Mammary epithelial cell (primary cell): ENCODE measurements at places on chromosomes 3 and 15.
A peak's percentile ranks its signal among the peaks of the same experiment; 100 is the strongest.

DNA sequence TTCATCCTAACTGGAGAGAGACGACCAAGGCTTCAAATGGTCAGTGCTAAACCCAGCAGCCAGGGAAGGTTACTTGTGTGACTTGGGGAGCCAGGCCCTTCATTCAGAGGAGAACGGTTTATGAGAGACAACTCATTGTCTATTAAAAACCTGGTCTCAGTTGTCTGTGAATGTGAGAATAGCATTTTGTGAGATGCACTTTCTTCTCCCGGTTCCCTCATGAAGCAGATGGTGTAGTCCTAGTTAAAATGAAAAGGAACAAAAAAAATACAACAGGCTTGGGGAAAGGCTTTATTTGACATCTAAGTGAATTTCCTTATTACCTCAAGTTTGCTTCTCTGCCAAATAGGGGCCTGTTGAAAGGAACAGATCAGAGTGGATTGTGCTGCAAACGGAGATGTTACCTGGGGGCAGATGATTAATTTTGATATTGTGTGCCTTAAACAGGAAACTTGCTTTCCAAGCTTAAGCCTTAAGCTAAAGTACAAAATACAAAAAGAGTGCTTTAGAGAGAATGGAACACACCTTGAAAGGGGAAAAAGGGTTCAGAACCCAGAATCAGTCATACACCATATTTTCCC, 202.7 kb upstream of the BHLHE40 start:
- DNase-seq = no peak

DNA sequence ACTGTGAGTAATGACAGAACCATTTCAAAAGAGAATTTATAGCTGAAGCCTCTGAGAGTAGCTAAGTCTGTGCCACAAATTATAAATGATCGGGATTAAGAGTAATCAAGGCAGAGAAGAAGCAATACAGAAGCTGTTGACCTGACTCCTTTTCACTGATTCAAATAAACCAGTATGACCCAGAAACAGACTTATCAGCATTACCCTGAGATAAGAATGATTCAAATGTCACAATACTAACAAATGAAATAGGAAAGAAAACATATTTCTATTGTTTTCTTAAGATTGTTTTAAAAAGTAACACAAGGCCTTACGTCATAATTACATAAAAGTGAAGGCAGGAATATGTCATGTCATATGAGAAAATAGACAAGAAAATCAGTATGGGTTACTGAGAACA, 1534.6 kb downstream of the SI start:
- no peak for DNase-seq

GRCh38 chr3:39013289-39013688, 38.5 kb downstream of the SCN11A start:
- DNase-seq = peak; percentile 55

- DNase-seq = no peak
These were observed 26.5 kb downstream of the SPG11 start for GRCh38 chr15:44636976-44637375.

DNA sequence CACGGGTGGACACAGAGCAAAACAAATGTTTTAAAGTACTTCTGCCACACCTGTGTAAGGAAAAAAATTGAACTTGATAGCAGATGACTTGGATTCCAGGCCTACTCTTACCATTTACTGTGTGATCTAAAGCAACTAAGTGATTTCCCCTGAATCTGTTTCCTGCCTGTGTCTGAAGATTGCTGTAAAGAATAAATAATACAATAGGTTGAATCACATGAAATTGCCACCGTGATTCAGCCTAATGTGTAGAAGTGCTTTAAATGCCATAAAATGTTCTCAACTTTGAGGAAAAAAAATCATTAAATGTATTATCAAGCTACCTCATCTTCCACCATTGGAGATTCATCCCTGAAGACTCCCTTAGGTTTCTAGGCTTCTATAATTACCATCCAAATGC, 27.6 kb upstream of the NUDT16 start:
- DNase-seq = no peak

DNA sequence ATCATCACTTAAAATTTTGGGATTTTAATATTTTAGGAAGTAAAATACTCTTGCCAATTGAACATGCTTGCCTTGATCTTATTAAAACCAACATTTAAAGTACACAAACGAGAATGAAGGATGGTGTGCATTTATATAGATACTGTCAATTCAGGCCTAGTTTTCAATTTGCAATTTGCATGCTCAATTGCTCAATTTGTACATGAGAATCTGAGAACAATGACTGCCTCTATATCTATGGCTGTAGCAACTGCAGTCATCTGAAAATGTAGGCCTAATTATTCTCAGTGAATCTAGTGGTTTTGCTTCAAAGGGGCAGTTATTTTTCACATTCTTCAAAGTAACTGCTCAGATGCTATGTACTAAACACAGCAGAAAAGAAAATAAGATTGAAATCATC, 18.8 kb downstream of the ZBBX start:
- DNase-seq = no peak

GRCh38 chr3:158091531-158091930, 14.7 kb downstream of the SHOX2 start:
- peak; percentile 35 for DNase-seq

DNA sequence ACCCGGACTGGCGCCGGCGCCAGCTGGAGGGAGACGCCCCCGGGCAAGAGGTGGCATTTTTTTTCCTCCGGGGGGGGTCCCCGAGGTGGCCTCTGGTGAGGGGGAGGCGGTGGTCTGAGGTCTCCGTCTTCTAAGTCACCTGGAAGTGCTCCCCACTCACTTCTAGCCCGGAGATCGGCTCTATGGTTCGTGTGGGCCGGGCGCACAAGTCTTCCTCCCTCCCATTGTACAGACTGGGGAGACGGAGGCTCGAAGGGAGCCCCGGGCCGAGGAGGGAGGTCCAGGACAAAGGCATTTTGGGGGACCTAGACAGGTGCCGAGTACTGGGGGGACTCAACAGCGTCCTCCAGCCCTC, 4.4 kb downstream of the GATA2 start:
- DNase-seq = no peak

DNA sequence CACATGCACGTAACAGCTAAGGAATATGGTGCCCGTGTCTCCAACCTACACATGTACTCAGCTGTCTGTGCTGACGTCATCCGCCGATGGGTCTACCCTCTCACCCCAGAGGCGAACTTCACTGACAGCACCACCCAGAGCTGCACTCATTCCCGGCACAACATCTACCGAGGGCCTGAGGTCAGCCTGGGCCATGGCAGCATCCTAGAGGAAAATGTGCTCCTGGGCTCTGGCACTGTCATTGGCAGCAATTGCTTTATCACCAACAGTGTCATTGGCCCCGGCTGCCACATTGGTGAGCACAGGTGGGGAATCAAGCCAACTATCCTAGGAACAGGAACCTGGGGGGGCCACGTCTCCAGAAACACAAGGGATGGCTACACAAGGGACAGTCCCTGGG, 5.3 kb downstream of the EIF2B5 start:
- DNase-seq = no peak

GRCh38 chr3:141044695-141045641, 6.2 kb upstream of the SPSB4 start:
- DNase-seq = no peak

GRCh38 chr3:49296781-49297411, 19.9 kb upstream of the C3orf62 start:
- peak; percentile 82 for DNase-seq

DNA sequence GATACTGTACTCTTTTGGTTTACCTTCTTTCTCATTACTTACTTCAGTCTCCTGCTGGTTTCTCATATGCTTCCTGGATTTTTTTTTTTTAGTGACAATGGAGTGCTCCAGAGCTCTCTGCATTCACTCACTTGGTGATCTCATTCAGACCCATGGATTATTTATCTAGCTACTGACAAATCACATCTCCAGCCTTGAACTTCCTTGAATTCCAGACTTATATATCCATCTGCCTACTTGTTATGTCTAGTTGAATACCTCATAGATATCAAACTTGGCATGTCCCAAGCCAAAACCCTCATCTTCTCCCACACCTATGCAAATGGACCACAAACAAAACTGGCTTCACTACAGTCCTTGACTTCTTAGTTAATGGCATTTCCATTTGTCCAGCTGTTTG, 234.7 kb upstream of the ZPLD1 start:
- peak; percentile 62 for DNase-seq

DNA sequence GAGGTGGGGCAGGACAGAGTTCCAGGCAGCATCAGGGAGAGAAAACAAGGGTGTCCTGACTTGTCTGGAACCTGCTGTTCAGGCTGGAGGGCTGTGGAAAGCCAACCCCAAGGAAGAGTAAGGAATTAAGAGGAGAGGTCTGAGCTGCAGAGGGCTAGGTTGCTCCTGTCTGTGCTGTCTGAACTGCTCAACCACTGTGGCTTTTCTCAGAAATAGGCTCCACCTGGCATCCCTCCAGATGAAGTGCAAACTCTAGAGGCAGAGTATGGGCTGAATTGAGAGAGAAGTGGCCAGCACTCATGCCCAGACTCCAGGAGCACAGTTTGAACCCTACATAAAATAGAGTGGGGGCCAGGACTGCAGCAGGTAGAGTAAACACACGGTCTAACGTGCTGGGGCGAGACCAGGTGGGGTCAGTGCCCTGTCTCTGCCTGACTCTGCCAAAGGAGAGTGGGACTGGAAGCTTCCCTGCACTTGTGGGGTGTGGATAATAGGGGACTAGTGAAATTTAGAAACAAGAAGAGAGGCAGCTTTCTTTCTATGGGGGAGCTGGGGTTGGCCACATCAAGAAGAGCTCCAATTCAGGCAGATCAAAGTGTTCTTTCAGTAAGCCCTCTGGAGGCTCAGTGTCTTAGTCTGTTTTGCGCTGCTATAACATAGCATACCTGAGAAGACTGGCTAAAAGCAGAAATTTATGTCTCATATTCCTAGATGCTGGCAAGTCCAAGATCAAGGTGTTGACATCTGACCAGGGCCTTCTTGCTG, 28.0 kb upstream of the MNS1 start:
- DNase-seq = no peak

DNA sequence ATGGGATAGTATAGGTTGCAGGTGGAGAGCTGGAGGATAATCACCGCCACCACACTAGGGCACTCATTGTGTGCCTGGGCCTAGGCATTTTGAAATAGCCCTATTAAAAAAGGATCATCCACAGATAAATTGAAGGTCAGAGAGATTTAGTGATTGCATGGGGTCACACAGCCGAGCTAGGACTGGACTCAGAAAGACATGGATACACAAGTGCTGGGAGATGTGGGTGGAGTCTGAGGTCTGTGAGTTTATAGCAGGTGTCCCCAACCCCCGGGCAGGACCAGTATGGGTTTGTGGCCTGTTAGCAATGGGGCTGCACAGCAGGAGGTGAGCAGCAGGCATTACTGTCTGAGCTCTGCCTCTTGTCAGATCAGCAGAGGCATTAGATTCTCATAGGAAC, 5.3 kb upstream of the ANKDD1A start:
- DNase-seq = no peak

GRCh38 chr15:27293607-27294006, 322.6 kb downstream of the GABRG3 start:
- no peak for DNase-seq

- peak; percentile 13 for DNase-seq
These were observed 3.9 kb downstream of the DNAH1 start for GRCh38 chr3:52319921-52320595.

- no peak for DNase-seq
These were observed 21.1 kb downstream of the ANXA2 start for GRCh38 chr15:60376677-60377095.

GRCh38 chr3:158788446-158788845, 13.4 kb upstream of the MFSD1 start:
- DNase-seq = no peak

DNA sequence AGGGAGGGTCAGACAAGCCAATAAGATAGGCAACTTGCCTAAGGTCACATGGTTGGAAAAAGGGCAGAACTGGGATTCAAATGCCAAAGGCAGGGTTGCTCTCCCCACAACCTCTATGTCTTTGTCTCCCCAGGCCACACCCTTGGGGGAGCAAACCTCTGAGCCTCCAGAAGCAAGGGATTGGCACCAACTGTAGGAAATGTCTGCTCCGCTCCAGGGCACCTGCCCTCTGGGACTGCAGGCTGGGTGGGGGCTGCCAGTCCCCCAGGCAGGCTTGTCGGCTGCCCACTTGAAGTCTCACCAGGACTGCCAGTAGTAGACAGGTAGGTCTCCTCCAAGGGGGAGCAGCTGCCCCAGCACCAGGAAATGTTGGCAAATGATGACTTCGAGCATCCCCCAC, 2.0 kb downstream of the FAM3D start:
- DNase-seq = no peak

DNA sequence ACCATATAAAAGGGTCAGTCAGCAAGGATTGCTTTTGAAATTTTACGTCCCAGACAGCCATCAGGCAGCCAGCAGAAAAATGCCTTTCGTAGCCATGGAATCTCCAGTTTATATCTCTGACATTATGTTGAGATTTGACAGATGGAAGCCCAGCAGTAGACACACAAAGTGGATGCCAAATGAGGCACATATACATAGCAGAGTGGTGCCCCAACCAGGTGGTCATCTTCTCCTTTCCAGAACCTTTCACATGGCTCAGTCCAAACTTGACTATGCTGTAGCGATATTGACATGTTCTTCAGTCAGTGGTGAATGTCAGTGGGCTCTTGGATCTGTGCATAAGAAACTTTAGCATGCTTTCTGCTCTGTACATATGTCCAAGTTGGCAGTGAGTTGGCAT, 123.3 kb upstream of the GBE1 start:
- no peak for DNase-seq

DNA sequence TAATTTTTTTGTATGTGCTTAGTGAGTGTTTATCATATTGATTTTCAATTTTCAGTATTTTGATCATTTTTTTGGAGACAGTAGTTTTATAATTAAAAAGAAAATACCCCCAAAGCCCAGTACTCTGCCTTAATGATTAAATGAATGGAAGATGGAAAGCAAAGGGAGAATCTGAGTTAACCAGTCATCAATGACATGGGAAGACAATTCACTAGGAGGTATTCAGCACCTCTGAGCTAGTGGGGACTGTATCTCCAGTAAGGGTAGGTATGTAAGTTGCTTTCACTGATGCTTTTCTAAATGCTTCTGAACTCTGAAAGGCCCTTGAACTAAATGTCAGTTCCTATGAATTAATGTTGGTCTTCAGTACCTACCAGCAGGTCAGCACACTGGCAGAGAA, 590.4 kb upstream of the DPPA4 start:
- peak; percentile 33 for DNase-seq
